ENCODE measurements at places on chromosomes 11 and 22. TPM values are rescaled to one million over a fixed set of nuclear protein-coding genes. Genes with fewer than 3 reads are reported as not detected.

CREBZF gene
- 17.3 TPM for total RNA-seq

TMEM151A gene
- total RNA-seq, result 0.20 TPM

GRCh38 chr22:42925598-42925997 is 68.5 kb upstream of the ARFGAP3 start:
- DNase-seq, result no peak

DNA sequence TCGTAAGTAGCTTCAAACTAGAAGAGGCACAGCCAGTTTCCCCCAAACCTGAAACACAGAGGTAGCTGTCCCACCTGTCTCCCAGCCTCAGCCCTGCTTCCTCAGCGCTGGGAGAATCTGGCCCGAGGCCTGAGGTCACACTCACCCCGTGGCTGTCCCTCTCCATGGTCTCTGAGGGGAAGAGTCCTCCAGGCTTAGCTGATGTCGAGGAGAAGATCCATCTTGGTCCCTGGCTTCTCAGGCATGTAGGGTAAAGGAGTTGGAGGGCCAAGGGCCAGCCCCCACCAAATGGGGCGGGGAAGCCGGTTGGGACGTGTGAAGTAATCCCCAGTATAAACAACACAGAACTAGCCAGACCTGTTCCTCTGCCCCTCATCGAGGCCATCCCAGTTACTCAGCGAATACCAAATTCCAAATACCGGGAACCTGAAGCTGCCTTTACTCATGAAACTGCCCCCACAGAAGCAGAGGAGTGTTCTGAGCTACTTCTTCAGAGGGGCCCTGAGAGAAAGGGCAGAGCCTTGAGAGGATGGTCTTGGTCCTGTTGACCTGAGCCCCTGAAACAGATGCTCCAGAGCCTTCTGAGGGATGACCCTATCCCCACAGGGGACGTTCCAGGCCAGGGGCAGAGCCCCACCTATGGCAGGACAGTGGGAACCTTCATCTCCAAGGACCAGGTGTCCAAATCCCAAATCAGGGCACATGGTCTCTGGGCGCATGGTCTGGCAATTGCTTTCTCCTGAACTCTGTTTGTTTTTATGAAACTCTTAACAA is at the start of gene TMPRSS13:
TSS of gene TMPRSS13 (minus strand) at position 261 of the 774 bp plus-strand sequence. CDS start at position 166, 95 bp downstream.
- no peak for DNase-seq

DNA sequence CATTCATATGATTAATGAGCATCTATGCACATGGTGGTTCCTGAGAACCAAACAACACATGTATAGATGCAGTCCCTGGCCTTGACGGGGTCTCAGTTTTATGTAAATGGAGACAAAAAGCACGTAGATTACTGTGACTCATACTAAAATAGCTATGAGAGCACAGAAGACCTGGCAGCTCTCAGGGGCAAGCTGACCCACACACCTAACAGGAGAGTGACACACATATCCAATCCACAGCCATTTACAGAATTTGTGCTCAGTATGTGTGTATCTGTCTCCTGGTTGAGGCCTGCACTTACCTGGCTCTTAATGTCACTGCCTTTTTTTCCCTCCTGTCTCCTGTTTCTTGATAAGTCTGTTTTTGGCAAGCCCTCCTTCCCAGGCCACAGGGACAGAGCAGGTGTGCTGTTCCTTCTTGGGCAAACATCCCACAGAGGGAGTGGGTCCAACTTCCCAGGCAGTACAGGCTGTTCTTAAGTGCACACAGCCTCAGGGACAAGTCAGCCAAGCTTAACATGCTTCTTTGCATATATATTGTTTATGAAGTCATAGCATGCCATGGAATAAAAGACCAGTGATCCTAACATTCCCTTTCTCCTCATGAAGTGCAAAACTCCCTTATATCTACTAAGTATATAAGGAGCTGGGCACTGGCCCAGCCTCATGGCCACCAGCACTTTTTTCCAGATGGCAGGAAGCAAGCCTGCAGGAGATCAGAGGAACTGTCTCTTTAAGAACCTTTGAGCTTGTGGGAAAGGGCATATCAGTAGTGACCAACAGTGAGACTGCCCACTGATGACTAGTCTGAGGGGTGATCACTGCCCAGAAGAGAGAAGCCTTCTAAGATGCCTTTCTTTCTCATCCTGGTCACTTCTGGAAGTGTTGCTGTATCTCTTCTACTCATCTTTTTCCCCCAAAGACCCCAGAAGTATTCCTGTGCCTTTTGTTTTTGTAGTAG is 124.7 kb upstream of the CCDC90B start:
- DNase-seq, result no peak

GRCh38 chr22:44814266-44815098 is 62.1 kb downstream of the ARHGAP8 start:
- DNase-seq, result no peak

CARD10 gene
- total RNA-seq, result 6.6 TPM

DNA sequence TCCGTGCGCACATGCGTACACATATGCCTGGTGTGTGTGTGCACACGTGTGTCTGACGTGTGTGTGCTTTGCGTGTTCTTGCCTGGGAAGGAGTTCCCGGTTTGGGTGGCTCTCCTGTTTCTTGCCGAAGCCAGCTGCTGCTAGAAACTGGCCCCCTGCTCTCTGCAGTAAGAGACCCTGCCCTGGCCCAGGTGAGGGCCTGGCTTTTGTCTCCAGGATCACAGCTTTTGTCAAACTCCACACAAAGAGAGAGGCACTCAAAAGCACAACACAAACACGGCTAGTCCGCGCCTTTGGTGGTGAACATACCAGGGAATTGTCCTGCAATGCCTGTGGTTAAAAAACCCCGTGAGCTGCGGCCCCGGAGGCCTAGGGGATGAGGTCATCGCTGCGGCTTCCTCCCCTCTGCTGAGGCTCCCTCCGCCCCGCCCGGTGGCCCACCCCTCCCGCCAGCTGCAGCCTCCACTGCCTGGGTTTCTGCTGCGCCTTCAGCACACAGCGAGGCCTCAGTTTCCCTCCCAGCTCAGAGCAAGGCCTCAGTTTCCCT is 88.9 kb downstream of the KCNQ1 start:
- peak; percentile 72 for DNase-seq

NCAM1 gene
- 303 TPM for total RNA-seq

MACROD1 gene
- total RNA-seq, result 60.2 TPM

- no peak for DNase-seq
These were observed 96.8 kb downstream of the WNT7B start for GRCh38 chr22:45880091-45880715.

TMEM121B gene
- total RNA-seq, result 1.9 TPM

KCNE3 gene
- 7.4 TPM for total RNA-seq

- no peak for DNase-seq
These were observed 4.6 kb upstream of the IL17REL start for GRCh38 chr22:50016988-50017700.

DNA sequence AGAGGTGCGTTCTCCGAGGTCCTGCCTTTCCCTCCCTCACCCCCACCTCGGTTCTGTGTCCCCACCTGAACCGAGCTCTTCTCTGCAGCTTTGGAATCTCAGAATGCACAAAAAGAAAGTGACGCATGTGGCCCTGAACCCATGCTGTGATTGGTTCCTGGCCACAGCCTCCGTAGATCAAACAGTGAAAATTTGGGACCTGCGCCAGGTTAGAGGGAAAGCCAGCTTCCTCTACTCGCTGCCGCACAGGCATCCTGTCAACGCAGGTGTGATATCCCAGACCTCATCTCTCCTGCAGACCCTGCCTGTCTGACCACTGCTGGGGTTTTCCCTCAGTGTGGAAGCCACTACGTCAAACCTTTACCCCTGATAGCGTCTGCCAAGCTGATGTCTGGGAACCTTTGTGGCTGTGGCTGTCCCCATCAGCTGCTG is 13.9 kb downstream of the ACP2 start:
- no peak for DNase-seq

DNA sequence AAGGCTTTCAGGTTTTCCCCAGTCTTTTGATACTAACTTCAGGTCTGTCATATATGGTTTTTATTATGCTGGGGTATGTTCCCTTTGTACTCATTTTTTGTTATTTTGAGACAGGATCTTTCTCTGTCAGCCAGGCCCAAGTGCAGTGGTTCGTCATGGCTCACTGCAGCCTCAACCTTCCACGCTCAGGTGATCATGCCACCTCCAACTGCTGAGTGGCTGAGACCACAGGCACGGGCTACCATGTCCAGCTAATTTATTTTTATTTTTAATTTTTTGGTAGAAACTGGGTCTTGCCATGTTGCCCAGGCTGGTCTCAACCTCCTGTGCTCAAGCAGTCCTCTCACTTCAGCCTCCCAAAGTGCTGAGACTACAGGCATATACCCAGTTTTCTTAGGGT is 50.6 kb upstream of the PDGFD start:
- no peak for DNase-seq

GRCh38 chr22:36961626-36962025 is 48.2 kb downstream of the CSF2RB start:
- DNase-seq, result no peak

CD248 gene
- total RNA-seq, result 10.5 TPM

DNA sequence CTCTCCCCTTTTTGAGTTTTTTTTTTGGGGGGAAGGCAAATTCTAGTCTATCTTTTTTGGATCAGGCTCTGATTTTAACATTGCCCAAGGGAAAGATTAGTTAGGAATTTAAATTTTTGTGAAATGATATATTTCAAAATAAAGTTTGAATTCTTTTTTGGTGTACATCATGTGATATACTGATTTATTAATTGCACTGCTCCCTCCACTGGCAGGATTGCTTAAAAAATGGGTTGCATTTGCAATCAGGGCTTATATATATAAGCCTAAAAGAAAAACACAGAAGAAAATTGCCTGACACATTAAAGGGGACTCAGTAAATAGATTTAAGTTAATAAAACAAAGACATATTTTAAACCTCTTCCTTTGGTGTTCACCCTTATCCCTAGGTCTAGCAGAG is 1.2 kb downstream of the DYNC2H1 start:
- no peak for DNase-seq

DNA sequence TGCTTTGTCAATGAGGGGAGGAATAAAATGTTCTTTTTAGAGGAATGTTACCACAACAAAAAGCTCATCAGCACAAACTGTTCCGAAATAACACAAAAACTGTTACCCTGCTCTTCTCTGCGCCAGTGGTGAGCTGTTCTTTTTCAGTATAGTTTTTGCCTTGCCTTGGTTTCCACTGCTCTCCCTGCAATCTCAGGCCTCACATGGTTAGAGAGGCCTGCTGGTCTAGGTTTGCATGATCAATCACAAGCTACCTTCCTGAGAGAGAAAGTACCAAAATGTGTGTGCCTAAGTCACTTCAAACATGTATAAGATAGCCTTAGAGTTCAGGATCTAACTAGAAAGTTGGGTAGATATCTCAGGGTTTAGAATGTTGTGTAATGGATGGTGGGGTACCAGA is 114.6 kb downstream of the STIM1 start:
- DNase-seq, result no peak

GRCh38 chr11:61507962-61508861 is at the start of gene LRRC10B:
Gene LRRC10B, plus strand, starts transcription at chr11:61508749. Its CDS starts 250 bp downstream, at chr11:61508999.
- DNase-seq, result no peak

DNA sequence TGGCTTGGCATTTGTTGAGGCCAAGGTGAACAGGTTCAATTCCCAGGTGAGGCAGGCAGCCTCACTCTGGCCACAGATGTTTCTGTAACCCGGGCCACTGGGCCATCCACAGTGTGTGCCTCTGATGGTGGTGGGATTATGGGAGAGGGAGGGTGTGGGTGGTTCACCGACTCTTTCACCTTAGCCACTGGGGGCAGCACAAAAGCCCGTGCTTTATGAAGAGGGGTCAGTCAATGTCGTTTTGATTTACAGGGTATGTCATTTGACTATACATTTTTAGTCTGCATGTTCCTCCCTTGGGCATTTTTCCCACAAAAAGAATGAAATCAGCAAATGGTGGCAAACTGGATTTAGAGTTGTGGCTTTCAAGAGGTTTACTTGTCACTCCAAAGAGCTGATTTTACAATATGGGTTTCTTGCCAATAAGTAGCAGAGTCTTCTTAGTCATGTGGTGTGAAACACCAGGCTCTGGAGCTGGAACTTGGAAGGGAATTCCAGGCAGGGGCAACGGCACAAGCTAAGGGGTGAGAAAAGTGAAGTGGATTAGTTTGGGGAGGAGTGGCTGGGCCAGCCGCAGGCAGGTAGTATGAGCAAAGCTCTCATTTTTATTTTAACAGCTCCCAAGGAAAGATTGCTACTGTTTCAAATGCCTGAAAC is 217.8 kb upstream of the ZBED5 start:
- no peak for DNase-seq

DNA sequence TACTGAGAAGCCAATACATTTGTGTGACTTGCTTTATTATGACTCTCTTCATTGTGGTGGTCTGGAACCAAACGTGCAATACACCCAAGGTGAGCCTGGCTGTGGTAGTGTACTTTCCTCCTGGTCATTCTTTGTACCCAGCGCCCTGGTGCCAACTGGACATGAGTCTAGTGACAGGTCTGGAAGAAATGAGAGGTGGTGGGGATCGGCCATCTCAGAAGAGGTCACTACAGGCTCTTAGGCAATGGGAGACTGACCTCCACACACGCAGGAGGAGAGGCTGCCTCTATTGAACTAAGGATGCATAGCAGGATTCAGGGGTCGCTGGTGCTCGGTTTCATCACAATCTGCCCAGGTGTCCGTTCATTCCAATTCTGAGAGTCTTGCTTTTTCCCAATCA is 56.4 kb upstream of the RTL6 start:
- DNase-seq, result no peak

GRCh38 chr11:69518081-69518950 is 36.9 kb downstream of the LINC01488 start:
- DNase-seq, result no peak

GRCh38 chr22:21606775-21607174 is 23.0 kb downstream of the YDJC start:
- no peak for DNase-seq

IL17RA gene
- total RNA-seq, result 13.3 TPM

DNA sequence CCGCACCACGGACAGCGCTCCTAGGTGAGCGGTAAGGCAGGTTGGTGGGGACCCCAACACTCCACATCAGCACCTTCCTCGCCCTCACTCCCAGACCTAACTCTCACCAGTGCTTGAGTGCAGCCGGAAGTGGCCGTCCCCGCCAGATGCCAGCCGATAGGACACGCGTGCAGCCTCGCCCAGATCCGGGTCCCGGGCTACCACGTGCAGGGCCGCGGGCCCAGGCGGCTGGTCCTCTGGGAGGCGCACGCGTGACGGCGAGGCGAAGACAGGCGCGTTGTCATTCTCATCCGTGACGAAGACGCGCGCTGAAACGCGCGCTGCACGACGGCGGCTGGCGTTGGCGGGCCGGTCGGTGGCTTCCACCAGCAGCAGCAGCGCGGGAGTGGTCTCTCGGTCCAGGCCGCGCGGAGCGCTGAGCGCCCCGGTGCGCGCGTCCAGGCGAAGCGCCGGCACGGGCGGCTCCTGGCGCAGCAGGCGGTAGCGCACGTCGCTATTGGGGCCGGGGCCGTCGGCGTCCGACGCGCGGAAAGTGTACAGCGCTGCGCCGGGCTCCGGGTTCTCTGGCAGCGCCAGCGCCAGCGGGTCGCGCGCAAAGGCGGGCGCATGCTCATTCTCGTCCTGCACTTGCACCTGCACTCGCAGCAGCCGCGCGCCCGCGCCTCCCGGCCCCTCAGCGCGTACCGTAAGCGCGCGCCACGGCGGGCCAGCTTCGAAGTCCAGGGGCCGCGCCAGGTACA is 10.8 kb upstream of the TPP1 start:
- peak; percentile 55 for DNase-seq

- DNase-seq, result no peak
These were observed 4.9 kb downstream of the PNPLA3 start for GRCh38 chr22:43928468-43928867.

- DNase-seq, result no peak
These were observed 21.4 kb upstream of the CDON start for GRCh38 chr11:126083829-126084607.

OR52I2 gene
- total RNA-seq, result not detected

GRCh38 chr11:103898065-103898464 is 138.4 kb upstream of the DDI1 start:
- no peak for DNase-seq

PDGFB gene
- 82.1 TPM for total RNA-seq

GRCh38 chr22:17079572-17079971 is 5.2 kb upstream of the IL17RA start:
- DNase-seq, result no peak

GRCh38 chr22:44050766-44051355 is 26.8 kb downstream of the PARVB start:
- DNase-seq, result peak; percentile 44
